ENCODE measurements at places on chromosomes 3 and 15.
A peak's percentile ranks its signal among the peaks of the same experiment; 100 is the strongest.

DNA sequence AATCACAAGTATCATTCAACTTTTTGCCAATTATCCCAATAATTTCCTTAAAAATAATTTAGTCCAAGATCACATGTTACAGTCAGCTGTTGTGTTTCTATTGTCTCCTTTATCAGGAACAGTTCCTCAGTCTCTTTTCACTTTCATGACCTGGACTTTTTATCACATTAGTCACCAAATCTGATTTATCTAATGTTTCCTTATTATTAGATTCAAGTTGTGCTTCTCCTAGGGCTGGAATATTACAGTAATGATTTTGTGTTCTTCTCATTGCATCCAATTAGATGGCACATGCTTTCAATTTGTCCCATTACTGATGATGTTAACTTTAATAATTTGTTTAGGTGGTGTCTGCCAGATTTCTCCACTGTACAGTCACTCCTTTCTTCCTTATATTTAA is 66.3 kb upstream of the DCBLD2 start:
- no peak for DNase-seq

DNA sequence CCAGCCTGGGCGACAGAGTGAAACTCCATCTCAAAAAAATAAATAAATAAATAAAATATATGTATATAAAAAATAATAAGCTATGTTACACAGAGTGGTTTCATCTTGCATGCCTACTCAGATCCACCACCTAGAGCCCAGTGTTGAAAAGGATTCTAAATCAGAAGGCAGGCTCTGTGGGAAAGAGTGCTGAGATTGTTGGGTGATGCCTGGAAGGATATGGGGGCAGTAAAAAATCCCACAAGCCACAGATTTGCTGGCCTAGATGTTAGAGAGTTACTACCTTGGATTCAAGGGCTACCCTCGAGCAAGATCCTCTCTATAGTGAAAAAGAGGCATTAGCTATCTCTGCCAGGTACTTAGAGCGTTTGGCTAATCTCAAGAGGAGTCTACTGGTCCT is 144.3 kb downstream of the STAC start:
- no peak for DNase-seq

DNA sequence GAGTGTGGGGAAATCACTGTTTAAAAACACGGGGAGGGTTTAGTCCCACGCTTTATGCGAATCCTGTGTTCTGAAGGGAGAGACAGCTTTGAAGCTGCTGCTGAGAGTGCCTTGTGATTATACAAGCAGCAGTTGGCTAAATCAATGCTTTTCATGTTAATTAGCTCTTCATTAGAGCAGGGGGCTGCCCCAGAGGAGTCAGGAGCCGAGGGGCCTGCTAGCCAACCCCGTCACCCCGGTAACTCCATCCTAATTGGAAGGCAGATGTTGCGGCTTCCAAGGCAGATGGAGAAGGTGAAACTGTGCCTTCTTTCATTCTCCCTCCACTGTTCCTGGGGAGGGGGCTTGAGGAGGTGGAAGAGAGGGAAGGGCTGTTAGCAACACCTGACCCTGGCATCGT is 92.4 kb upstream of the ANKRD34C start:
- DNase-seq, result peak; percentile 34

- DNase-seq, result no peak
Measured at GRCh38 chr15:40282147-40282868, 556 bp downstream of the ANKRD63 start.

DNA sequence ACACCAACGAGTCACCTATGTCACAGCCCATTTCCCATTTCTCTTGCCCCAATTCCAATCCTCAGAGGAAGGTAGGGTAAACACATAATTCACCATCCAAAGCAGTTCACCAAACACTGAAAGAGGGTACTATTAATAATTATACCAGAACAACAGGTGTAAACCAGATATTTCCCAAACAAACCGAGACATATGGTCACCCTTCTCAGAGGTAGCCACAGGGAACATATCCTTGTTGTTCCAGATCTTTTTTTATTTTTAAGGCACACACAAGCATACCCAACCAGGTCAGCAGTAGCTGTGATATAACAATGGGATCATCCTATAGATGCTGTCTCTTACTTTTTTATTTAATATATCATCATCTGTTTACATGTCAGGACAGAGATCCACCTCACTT is 24.7 kb downstream of the MAGI1 start:
- DNase-seq, result no peak

DNA sequence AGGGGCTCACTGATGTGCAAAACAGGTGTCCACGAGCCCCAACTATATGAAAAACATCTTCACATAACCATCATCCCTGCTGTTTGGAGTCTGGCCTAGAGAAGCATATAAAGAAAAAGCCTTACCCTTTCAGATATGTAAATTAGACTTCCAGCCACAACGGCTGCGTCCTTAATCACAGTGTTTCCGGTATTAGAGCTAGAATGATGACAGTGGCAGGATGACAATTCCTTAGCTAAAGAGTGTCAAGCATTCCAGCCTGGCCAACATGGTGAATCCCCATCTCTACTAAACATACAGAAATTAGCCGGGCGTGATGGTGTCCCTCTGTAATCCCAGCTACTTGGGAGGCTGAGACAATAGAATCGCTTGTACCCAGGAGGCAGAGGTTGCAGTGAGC is 19.5 kb upstream of the SAMD7 start:
- no peak for DNase-seq
